ENCODE measurements at places on chromosomes 4 and X. TPM values are rescaled to one million over a fixed set of nuclear protein-coding genes. Genes with fewer than 3 reads are reported as not detected.

DNA sequence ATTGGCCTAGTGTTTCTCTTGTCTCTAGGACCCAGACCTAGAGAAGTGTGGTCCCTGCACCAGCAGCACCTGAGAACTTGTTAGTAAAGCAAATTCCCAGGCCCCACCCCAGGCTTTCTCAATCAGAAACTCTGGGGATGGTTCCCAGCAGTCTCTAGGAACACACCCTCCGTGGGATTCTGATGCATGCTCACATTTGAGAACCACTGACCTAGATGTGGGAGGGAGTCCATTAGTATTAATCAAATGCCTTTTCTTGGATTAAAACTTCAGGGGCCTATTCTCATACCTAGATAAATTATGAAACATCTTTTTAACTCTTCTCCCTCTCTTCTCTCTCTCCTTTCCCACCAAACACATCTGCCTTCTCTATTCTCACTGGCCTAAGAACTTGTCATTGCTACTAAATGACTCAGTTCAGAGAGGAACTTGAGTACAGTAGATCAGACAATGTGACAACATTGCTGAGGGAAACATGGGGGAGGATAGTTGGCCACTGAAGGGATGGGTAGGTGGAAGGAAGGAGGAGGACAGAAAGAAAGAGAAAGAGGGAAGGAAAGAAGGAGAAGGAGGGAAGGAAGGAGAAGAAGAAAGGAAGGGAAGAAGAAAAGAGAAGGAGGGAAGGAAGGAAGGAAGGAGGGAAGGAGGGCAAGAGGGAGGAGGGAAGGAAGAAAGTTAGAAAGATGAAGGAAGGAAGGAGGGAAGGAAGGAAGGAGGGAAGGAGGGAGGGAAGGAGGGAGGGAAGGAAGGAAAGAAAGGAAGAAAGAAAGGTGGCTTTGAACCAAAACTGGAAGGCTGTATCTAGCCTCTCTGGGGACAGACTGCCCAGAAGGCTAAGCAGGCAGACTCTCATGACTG lies 132.7 kb upstream of the MAP3K15 start:
- H3K36me3 ChIP-seq, result no peaks in the 10 kb centered on the region
- H3K27me3 ChIP-seq, result no peaks in the 10 kb centered on the region
- no peak overlapping the region for H3K27ac ChIP-seq
- H3K4me1 ChIP-seq, result no peaks in the 10 kb centered on the region
- no peak overlapping the region for H3K4me3 ChIP-seq

NPY2R gene
- not detected for total RNA-seq

GRCh38 chr4:102693262-102693850 lies 67.4 kb downstream of the MANBA start:
- DNase-seq, result no peak
- H3K4me1 ChIP-seq, result peaks cover 3% of the 10 kb centered on the region
- H3K36me3 ChIP-seq, result no peaks in the 10 kb centered on the region

DNA sequence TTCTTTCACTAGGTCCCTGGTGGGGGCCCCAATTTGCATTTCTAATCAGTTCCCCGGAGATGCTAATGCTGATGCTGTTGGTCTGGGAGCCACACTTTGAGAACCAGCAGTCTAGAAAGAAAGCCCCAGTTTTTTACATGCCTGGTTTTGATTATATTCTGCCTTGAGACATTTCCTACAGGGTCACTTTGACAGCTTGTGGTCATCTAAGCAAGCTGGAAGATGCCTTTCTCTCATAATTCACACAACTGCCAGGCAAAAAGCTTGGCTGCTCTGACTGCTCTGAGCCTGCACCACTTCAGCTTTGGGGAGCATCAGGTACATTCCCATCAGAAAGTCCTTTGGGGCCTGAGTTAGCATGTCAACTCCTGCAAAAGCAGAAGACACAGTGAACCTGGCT lies 5.9 kb upstream of the PLAC1 start:
- H3K36me3 ChIP-seq, result no peaks in the 10 kb centered on the region
- no peak overlapping the region for H3K27ac ChIP-seq
- H3K4me3 ChIP-seq, result no peak overlapping the region
- DNase-seq, result no peak

GRCh38 chr4:107125496-107125895 lies 89.4 kb upstream of the DKK2 start:
- H3K36me3 ChIP-seq, result no peaks in the 10 kb centered on the region
- no peak overlapping the region for H3K4me3 ChIP-seq
- no peaks in the 10 kb centered on the region for H3K4me1 ChIP-seq
- H3K27ac ChIP-seq, result no peak overlapping the region
- DNase-seq, result no peak

- no peaks in the 10 kb centered on the region for H3K4me1 ChIP-seq
- H3K27me3 ChIP-seq, result no peaks in the 10 kb centered on the region
- DNase-seq, result no peak
- H3K36me3 ChIP-seq, result no peaks in the 10 kb centered on the region
Measured at GRCh38 chr4:34629451-34629850, 1614.9 kb downstream of the ARAP2 start.

DNA sequence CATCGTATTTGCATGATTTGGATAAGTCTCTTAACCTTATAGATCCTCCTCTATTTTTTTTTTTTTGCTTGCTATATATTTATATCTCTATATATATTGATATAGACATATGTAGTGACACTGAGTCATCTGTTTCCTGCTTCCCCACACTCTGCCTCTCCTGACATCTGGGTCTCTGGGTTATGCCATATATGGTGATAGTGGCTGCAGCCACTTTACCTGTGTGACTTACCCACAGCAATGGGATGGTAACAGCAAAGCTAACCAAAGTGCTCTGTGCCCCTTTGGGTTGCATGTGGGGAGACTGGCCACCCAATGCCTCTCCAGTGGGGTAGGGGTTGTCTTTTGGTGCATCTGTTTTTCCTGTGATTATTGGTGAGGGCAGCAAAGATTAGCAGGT lies 14.5 kb downstream of the CMC4 start:
- DNase-seq, result no peak

FREM3 gene
- total RNA-seq, result 0.08 TPM
